ENCODE measurements at places on chromosomes 1 and 21.

DNA sequence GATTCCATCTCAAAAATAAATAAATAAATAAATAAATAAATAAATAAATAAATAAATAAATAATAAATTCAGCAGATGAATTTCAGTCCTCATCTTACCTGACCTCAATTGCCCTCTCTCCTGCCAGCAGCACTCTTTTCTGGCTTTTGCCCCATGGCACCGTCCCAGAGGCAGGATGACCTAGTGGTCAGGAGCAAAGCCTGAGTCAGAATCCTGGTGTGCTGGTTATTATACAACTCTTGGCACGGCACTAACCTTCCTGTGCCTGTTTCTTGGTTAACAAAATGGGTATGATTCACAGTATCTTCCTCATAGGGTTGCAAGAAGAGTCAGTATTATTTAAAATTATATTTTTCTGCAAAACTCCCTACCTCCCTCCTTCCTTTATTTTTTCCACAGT, 43.0 kb downstream of the NKAIN1 start:
- peak; percentile 39 for DNase-seq

GRCh38 chr1:119266858-119267257, 101.7 kb upstream of the HAO2 start:
- DNase-seq: no peak

DNA sequence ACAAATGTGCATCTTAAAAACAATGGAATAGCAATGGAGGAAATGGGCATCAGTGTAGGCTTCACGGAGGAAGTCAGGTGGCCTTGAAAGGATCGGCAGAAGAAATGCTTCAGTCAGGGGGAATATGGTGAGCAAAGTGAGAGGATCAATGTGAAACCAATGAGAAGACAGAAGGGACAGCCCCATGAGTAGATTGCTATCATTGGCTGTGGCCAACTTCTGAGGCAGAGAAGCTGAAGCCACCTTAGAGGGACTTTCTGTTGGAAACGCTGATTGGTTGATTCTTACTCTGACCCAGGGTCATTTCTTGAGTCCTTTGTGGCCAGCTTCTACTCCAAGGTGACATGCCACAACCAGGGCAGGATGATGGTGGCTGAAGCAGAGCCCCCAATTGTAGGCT, 130.7 kb upstream of the ZNF648 start:
- DNase-seq: no peak

DNA sequence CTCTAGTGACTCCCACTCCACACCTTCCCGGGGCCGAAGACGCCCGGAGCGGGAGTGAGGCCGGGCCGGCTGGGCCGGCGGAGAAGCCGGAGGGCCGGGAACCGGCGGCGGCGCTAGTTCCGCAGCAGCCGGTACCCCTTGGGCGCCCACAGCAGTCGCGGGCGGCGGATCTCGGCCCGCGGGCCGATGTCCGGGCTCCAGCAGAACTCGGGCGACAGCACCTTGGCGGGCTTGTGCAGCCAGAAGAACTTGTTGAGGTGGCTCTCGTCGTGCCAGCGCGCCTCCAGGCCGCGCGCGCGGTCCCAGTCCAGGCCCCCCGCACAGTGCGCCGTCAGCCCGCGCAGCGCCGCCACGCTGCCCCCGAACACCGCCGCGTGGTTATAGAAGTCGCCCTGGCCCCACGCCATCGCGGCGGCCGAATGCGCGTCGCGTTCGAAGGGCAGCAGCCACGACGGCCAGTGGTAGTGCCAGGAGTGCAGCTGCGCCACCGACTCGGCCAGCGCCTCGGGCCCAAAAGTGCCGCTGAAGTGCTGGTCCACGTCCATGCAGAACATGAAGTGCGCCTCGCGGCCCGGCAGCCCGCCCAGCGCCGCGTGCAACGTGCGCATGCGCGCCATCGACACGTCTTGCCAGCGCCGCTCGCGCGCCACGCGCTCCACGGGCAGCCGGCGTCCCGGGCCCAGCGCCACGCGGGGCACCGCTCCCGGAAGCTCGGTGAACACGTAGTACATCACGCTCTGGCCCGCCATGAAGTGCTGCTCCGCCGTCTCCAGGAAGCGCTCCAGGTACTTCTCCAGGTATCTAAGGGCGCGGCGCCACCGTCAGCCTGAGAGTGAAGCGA, 14.0 kb downstream of the A3GALT2 start:
- DNase-seq: no peak

GRCh38 chr1:116569381-116569670, 1.5 kb downstream of the CD58 start:
- no peak for DNase-seq

GRCh38 chr21:37204580-37204979, 62.6 kb downstream of the VPS26C start:
- peak; percentile 58 for DNase-seq

DNA sequence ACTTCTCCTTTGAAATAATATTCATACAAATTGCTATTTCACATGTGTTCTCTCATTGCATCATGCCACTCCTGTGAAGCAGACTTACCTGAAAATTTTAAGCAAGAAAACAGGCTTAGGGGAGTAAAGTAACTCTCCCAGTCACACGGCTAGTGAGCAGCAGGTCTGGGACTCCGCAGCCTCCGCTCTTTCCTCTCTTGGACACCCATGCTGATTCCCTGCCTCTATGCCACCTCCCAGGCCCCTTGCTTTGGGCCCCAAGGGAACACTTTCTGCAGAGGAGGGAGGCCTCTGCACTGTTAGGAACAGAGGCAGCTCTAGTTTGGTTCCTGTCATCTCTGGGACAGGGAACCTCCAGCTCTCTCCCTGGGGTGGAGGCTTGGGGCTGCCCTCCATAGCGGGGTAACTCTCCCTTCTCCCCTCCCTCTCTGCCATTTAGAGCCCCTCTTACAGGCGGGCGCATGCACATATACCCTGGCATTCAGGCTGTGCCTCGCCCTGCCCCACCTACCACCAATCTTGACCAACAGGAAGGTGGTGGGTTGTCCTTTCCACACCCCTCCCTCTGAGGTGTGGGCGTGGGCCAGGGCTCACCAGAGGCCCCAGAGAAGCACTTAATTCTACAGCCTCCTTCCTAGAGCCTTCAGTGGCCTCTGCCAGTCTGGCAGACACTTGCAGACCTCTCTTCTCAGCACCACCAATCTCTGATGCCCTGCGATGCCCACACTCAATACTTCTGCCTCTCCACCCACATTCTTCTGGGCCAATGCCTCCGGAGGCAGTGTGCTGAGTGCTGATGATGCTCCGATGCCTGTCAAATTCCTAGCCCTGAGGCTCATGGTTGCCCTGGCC, at the start of gene RXFP4:
Gene RXFP4, plus strand, starts transcription at position 646 of the 852 bp plus-strand sequence. Its CDS starts 72 bp downstream, at position 718.
- DNase-seq: peak; percentile 14

All from astrocyte (in vitro differentiated cells and primary cell).